ENCODE measurements at places on chromosomes 7 and 10.

DNA sequence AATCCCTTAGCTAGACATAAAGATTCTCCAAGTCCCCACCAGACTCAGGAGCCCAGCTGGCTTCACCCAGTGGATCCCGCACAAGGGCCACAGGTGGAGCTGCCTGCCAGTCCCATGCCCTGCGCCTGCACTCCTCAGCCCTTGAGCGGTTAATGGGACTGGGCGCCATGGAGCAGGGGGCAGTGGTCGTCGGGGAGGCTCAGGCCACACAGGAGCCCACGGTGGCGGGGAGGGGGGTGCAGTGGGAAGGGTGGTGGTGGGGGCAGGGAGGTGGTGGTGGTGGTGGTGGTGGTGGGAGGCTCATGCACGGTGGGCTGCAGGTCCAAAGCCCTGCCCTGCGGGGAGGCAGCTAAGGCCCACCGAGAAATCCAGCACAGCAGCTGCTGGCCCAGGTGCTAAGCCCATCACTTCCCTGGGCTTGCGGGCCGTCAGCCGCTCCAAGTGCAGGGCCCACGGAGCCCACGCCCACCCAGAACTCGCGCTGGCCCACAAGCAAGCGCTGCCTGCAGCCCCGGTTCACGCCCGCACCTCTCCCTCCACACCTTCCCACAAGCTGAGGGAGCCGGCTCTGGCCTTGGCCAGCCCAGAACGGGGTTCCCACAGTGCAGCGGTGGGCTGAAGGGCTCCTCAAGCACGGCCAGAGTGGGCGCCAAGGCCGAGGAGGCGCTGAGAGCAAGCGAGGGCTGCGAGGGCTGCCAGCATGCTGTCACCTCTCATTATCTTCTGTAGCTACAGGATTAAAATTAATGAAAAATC lies 732.5 kb upstream of the POM121L12 start:
- no peak for DNase-seq

- no peak for DNase-seq
Measured at GRCh38 chr7:132177708-132178401, 398.4 kb downstream of the PLXNA4 start.

DNA sequence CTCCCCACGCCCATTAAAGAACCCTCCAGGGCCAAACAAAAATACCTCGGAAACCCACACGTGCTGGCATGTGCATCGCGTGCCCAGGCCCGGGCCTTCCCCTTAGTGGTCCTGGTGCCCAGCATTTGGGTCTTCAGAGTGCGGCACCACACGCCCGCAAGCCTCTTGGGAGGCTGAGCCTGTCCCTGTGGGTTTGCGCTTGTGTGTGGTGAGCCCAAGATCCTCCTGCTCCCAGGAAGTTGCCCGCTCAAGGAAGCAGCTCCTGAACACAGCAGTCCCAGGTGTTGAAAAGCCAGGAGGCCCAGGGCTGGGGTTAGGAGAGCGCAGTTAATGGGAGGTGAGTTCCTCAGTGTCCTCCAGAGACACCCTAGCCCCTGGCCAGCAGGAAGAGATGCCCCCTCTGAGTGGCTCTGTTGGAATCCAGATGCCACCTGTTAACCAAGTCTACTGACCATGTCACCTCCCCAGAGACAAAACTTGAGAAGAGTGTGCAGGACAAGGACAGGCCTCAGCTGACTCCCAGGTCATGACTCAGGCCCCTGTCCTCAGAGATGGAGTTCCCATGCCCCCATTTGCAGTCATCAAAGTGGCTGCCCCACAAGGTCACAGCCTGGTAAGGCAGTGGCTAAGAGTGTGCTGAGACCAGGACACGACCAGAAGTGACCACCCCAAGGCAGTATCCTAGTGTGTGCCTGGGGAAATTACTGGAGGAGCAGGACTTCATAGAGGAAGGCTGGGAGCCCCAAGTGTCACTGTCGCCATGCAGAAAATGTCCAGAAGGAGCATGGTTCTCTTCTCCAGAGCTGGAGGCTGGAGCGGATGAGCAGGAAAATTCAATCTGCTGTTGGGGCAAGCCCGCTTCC lies 5.2 kb downstream of the FZD9 start:
- no peak for DNase-seq

DNA sequence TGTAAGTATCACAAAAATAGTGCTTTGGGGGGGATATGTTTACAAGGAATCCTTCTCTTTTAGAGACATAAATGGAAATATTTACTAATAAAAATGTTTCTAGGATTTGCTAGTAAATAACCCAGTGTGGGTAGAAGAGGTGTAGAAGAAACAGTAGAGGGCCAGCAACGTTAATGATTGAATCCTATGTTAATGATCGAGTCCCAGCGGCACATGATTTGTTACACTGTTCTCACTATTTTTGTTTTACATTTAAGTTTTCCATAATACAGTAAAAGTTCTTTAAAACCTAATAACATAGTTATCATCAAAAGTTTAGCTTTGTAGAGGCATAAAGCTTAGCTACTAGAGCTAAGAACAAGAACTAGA lies 66.0 kb downstream of the UBE2H start:
- DNase-seq = no peak

- DNase-seq = no peak
Measured at GRCh38 chr10:116690356-116691322, 51.7 kb downstream of the HSPA12A start.

- DNase-seq = no peak
Measured at GRCh38 chr7:150631084-150631826, 930 bp downstream of the GIMAP6 start.

DNA sequence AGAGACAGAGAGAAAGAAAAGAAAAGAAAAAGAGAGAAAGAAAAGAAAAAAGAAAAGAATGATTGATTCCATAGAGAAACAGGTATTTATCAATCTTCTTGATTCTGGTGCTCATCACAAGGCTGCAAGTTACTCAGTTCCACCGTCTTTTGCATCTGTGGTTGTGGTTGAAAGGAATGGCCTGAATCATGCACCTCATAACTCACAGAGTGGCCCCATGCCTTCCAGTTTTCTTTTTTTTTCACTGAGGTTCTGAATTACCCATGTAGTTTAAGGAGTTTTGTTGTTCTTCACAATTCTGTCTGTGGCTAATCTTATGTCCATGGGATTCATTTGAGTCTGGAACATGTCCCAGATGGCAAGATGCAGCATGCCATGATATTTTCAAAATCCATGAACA lies 156.0 kb downstream of the ZNF33B start:
- DNase-seq = no peak

- no peak for DNase-seq
Measured at GRCh38 chr7:84250452-84250851, 55.9 kb upstream of the SEMA3A start.

DNA sequence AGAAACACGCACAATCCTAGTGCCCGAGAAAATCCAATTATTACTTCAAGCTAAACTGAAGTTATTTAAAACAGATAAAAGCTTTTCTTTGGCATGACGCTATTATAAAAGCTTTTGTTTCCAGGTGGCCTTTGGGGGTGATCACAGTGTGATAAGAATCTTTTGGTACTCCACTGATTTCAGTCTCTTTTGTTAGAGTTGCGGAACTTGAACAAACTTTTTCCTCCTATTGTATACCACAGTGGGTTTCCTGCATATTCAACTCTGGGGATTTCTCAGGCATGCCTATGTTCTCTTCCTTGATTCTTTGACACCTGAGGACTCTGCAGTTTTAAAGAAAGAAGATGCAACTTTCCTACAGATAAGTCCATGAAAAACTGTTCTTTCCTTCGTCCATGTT lies 99.7 kb upstream of the PITRM1 start:
- DNase-seq = no peak

DNA sequence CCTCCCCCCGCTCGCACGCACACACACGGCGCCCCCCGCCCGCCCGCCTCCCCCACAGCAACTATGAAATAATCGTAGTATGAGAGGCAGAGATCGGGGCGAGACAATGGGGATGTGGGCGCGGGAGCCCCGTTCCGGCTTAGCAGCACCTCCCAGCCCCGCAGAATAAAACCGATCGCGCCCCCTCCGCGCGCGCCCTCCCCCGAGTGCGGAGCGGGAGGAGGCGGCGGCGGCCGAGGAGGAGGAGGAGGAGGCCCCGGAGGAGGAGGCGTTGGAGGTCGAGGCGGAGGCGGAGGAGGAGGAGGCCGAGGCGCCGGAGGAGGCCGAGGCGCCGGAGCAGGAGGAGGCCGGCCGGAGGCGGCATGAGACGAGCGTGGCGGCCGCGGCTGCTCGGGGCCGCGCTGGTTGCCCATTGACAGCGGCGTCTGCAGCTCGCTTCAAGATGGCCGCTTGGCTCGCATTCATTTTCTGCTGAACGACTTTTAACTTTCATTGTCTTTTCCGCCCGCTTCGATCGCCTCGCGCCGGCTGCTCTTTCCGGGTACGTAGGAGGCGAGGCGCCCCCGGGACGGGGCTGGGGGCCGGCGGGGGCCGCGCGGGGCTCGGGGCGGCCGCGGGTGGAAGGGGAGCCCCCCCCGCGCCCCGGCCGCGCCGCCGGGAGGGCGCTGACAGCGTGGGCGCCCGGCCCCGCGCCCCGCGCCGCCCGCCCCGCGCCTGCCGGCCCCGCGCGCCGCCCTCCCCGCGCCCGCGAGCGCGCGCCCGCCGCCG lies 441 bp downstream of the BMI1 start:
- peak; percentile 86 for DNase-seq

DNA sequence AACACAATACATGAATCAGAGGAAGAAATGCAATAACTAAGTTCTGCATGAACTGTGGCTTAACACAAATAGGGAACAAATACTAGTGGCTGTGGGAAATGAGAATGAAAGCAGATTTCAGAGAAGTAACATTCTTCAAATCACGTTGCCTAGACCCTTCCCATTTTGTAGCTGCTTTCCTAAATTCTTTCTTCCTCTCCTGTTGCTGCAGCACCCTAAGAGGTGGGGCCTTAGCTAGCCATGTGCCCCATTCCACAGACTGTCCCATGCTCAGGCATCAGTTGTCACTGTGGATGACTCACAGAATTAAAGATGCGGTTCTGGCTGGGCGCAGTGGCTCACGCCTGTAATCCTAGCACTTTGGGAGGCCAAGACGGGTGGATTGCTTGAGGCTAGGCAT lies 704.7 kb upstream of the C7orf33 start:
- DNase-seq = no peak

DNA sequence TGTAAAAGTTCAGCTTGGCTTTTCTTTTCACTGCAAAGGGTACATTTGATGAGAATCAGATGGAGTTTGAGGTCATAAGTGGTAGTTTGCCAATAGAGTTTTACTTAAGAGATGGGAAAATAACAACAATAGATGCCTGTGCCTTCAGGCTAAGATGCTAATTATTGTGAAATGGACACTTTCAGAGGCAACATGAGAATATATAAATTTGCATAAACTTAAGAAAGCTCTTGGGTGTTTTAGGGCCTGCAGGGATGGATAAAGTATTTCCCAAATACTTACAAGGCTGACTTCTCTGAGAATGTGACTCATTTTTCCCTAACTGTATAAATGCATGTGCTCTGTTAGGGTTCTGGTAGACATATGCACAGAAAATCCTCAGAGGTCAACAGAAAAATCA lies 200.3 kb upstream of the SVIL start:
- DNase-seq = no peak

GRCh38 chr7:106062006-106062405 lies 50.1 kb downstream of the SYPL1 start:
- peak; percentile 28 for DNase-seq

- no peak for DNase-seq
Measured at GRCh38 chr7:142279601-142280000, 21.7 kb upstream of the PRSS58 start.

DNA sequence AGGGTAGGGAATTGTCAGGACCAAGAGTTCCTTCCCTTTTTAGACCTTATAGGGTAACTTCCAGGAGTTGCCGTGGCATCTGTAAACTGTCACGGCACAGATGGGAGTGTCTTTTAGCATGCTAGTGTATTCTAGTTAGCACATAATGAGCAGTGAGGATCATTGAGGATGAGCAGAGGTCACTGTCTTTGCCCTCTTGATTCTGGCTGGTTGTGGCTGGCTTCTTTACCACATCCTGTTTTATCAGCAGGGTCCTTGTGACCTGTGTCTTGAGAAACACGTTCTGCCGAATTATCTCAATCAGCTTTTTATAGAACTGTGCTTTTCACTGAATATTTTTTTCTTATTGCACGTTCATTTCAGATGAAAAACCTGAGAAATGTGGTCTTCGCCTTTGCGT lies 41.5 kb downstream of the MINPP1 start:
- DNase-seq = no peak

- no peak for DNase-seq
Measured at GRCh38 chr7:3598854-3599253, 297.8 kb downstream of the SDK1 start.

DNA sequence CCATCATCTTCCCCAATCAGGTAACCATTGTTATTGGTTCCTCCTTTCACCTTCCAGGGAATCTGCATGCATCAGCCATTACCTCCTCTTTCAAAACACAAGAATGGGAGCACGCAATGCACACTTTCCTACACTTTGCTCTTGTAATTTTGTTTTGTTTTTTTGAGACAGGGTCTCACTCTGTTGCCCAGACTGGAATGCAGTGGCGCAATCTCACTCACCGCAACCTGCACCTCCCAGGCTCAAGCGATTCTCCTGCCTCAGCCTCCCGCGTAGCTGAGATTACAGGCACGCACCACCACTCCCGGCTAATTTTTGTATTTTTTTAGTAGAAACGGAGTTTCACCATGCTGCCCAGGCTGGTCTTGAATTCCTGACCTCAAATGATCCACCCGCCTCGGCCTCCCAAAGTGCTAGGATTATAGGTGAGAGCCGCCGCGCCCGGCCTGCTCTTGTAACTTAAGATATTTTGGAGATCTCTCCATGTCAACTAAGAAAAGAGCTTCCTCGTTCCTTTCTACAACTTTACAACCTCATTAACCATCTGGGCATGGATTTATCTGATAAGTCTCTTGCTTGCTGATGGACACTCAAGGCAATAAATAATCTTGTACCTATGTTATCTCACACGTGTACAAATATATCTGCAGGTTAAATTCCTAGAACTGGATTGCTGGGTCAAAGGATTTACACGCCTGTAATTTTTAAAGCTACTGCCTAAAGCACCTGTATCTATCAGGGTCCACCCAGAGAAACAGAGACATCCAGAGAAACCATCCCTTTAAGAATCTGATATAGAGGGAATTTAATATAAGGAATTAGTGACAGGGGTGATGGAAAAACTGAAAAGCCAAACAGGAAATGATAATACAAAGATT lies 4.2 kb downstream of the CYTH3 start:
- DNase-seq = no peak

DNA sequence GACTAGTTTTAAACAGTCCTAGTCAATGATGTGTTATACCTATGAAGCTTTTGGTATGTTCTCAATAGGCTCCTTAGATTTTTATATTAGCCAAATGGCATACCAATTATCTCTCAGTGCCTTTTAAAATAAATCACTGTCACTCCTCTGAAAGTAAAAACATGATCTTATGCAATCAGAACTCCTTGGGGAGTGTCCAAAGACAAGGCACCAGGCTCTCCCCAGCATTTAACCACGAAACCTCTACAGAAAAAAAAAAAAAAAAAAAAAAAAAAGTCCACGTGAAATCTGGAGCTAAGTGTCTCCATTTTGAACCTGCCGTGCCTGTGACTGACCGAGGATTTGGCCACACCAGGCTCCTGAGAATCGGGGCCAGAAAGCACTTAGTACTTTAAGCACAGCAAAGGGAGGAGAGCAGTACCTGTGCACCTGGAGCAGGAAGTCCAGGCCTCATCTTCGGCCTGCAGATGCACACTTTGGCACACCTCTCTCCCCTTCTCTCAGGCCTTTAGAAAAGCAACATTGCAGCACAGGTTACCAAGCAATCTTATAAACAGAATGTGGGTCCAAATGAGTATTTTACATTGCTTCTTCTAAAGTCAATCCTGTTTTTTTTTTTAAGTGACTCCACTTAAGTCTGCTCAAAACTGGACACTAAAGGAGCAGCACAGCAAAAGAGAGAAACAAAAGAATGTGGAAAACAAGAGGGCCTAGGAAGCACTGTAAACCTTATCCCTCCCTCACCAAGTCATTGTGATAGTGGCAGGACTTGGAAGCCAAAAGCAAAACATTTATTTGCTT lies 1.5 kb downstream of the FAM13C start:
- no peak for DNase-seq

GRCh38 chr7:138891446-138891810 lies 89.8 kb downstream of the KIAA1549 start:
- DNase-seq = no peak
